Cortex of kidney (tissue), 1 donor: ENCODE measurements at places on chromosomes 11 and 22.

DNA sequence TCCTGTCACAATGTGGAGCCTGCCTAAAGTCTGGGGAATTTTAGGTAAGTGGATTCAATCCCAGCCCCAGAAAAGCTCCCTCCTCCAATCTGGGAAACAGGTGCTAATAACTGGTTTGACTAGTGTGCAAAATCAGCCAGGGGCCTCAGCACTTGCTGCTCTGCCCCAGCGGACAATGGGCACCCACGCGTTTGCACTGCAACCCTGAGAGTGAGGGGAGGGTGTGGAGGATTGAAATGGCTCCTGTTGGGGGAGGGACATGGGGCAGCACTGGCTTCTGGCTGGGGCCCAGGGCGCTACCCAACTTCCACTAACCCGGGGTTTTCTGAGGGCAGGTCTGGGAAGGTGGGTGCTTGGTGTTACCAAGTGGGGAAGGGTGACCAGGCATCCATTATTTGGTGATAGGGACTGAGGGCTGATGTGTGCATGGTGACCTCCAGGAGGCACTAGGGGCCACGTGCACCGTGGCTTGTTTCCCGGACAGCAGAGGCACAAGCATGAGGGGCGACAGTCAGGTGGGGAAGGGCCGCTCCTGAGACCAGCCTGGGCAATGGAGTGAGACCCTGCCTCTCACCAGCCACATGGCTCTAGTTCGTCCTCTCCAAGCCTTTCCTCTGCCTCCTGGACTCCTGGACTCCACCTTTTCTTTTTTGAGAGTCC is 4.3 kb upstream of the PNPLA5 start:
- no peak for DNase-seq

DNA sequence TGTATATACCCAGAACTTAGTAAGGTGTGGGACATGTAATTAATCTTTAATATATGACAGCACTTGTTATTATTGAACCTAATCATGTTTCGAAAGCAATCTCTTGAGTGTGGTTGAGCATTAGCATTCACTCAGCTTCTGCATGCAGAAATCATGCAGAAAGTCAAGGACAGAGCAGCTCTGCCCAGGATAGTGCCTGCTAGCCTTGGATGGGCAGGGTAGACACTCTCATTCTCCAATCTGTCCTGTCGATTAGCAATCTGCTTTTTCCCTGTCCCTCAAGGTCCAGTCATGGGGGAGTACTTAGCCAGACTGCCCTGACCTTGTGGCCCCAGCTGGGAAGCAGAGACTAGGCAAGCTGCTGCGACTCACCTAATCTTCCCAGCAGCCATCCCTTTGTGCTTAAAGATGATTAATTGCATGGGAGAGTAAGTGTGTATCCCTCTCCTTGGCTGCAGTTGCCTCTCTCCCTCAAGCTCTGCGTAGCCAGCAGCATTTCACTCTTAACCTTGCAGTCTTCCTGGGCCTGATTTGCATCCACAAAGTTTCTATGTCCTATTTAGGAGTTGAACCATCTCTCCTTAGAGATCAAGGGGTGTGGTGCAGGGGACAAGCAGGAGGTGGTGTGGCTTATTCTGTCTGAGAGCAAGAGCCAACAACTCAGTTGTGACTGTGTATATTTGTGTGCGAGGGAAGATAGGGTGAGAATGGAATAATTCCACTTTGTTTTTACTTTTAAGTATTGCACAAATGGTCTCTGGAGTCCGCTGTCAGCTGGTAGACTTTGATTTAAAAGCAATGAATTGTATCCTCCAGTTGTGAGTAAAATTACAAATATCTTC is 101.4 kb downstream of the FDX1 start:
- DNase-seq = no peak

DNA sequence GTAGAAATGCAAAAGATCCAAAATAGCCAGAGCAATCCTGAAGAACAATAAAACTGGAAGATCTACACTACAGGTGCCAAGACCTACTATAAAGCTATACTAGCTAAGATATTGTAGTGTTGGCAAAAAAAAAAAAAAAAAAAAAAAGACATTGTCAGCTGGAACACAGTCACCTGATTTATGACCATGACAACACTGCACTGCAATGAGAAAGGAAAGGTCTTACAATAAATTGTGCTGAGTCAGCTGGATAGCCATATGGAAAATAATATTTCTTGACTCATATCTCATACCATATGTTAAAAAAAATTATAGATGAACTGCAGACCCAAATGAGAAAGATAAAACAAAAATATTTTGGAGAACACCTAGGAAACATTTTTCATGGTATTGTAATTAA is 3.1 kb upstream of the PANX3 start:
- no peak for DNase-seq

DNA sequence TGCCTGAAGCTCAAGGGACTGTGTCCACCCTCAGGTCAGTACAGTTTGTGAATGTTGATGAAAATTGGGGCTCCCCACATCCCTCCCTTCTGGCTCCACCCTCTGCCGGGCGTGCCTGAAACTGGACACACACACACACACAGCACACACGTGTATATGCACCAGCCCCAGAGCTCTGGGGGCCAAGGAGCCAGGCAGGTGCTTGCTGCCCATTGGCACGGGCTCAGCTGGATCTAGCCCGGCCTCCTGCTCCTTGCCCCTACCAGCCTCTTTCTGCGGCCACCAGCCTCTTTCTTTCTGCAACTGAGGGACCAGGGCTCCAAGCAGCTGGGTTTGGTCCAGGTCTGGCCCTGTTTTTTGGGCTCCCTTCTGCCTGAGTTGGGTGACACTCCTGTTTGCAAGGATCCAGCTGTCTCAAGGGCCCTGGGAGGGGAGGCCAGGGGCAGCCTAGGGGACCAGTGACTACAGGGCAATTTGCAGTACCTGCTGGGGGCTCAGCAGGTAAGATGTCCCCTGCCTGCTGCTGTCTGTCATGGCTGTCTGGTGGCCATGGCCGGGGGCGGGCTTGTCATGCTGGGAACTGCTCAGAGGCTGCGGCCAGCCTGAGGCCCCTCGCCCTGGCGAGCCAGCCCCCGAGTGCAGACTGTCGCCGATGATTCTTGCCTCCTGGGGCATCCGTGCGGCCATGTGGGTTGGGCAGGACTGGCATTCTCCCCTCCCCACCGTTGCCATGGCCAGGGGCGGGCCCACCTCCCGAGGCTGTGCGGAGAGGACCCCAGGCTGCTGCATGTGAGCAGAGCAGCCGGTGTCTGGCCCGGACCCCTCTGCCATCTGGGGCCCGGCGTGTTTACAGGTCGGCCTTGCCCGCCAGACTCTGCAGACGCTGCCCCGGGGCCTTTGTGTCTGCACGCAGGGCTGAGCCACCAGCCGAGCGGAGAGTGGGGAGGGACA is 51.5 kb upstream of the PPARA start:
- no peak for DNase-seq

GRCh38 chr11:93225662-93226061 is 27.9 kb upstream of the SLC36A4 start:
- DNase-seq = no peak

GRCh38 chr11:3962406-3962840 is 107.0 kb downstream of the STIM1 start:
- DNase-seq = no peak

DNA sequence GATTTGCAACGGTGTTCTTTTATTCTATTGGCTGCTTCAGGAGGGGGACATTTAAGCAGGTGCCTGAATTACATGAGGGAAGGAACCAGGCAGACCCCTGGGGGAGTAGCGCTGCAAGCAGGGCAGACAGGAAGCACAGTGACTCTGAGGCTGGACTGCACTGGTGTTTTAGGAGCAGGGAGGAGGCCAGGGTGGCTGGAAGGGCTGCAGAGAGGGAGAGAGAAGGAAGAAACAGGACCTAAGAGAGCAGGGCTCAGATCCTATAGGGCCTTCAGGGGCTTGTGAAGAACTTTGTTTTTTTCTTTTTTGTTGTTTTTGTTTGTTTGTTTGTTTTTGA is 62.5 kb upstream of the SORL1-AS1 start:
- DNase-seq = no peak

- DNase-seq = no peak
Observed at GRCh38 chr22:43955883-43956782, 891 bp downstream of the SAMM50 start.

DNA sequence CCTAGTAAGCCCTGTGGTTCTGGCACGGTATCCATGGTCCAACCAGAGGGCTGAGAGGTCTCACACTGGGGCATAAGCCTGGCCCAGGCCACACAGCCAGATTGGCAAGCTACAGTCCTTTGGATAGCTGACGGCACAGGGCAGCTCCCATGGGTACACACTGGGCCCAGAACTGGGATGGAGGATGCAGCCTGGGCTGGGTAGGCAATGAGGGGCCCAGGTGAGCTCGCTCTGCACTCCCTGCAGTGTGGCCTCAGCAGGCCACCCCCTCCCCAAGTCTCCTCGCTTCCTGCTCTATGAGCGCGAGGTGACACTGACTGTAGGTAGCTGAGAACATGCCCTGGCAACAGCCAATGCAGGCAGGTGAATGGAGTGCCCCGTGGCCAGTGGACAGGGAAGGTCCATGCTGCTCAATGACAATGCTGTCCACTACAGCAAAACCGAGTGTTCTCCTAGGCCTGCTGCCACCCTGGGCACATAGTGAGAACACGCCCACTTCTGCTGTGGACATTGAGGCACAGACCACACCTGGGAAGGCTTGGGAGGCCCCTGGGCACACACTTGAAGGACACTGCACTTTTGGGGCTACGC is 3.8 kb downstream of the ARVCF start:
- no peak for DNase-seq

DNA sequence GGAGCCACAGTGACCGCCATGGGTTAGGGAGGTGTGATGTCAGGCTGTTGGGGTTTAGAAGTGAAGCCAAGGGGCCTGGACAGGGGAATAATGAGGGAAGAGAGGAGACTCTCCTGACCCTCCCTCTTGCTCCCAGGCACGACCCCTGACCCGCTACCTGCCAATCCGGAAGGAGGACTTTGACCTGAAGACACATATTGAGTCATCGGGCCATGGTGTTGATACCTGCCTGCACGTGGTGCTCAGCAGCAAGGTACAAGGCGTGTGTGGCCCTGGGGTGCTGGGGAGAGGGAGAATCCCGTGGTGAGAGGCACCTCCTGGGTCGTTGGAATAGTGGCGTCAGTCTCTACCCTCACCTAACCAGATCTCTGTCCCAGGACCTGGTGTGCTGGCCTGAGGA is 29.5 kb downstream of the TREH start:
- DNase-seq = no peak

DNA sequence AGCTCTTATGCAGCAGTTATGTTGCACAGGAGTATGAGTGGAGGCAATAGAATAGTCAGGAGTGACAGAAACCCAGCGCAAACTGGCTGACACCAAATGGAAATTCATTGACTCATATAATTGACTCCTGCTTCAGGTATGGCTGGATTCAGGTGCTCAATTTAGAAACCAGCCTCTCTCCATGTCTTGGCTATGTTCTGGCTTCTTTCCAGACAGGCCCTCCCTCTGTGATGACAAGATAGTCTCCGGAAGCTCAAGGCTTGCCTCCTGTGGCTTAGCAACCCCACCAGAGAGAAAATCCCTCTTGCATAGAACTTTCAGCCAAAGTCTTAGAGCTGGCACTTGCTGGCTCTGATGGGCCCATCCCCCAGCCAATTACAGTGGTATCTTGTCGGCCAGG is 28.1 kb upstream of the MN1 start:
- DNase-seq = no peak

- no peak for DNase-seq
Observed at GRCh38 chr11:123547180-123547579, 107.2 kb downstream of the SCN3B start.

GRCh38 chr11:14673824-14674405 is 30.3 kb downstream of the PDE3B start:
- DNase-seq = no peak

GRCh38 chr11:83249972-83250593 is 36.1 kb downstream of the CCDC90B start:
- DNase-seq = no peak
